Activated CD4-positive, alpha-beta T cell treated with anti-CD3 and anti-CD28 coated beads, Interleukin-2, amount 10 ng/mL, durations not matched to agents 7 days and 5 days (primary cell): ENCODE measurements at places on chromosomes 1 and 21. TPM values are rescaled to one million over a fixed set of nuclear protein-coding genes. Genes with fewer than 3 reads are reported as not detected.

Gene ZNF692
- total RNA-seq = 55.5 TPM

Gene IL22RA1
- total RNA-seq = not detected

Gene PRKAA2
- not detected for total RNA-seq

Gene HMCN1
- 0.07 TPM for total RNA-seq

Gene HSD3B2
- total RNA-seq = not detected

Gene ATP1A2
- not detected for total RNA-seq

Gene FALEC
- total RNA-seq = not detected

Gene RHOU
- total RNA-seq = 8.4 TPM

DNA sequence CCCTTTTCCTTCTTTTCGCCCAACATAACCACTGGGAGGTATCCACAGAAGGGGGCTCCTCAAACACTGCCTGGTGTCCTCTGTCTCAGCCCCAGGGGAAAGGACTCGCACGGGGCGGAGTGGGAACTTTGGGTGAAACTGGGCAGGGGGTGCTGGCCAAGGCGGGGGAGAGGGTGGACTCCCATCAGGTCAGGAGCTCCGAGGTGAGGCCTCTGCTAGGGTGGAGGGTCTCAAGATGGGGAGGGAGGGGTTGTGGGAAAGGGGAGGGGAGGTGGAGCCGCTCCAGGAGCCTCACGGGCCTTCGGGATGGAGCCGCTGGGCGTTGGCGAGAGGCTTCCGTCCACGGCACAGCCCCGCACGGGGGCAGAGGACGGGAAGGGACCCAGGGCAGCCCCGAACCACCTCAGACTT, 43.2 kb upstream of the POFUT2 start:
- H3K4me3 ChIP-seq = no peak overlapping the region
- H3K27ac ChIP-seq = no peak overlapping the region
- no peaks in the 10 kb centered on the region for H3K36me3 ChIP-seq
- DNase-seq = no peak
- H3K27me3 ChIP-seq = no peaks in the 10 kb centered on the region

DNA sequence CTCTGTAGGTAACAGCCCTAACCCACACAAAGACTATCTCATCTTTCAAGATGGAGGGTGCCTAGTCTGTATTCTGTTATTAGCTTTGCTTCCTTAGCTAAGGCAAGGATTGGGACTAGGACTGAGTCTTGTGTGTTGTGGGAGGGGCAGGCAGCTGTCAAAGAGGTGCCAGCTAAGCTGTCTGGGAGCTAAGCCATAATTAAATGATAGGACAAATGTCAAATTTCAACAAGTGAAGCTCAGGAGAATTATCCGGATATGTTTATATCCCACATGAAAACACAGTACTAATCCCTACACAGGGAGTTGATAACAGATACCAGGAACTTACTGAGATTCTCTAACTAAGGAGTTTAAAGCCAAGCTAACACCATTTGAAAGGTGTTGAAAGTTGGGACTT, 70.5 kb upstream of the NGF start:
- H3K36me3 ChIP-seq = no peaks in the 10 kb centered on the region
- no peaks in the 10 kb centered on the region for H3K4me1 ChIP-seq
- no peak for DNase-seq
- no peak overlapping the region for H3K4me3 ChIP-seq

GRCh38 chr1:110798691-110799256, 74.2 kb upstream of the CD53 start:
- H3K27ac ChIP-seq = no peak overlapping the region
- H3K36me3 ChIP-seq = peaks cover 2% of the 10 kb centered on the region
- no peak overlapping the region for H3K4me3 ChIP-seq
- no peaks in the 10 kb centered on the region for H3K27me3 ChIP-seq
- no peak for DNase-seq

DNA sequence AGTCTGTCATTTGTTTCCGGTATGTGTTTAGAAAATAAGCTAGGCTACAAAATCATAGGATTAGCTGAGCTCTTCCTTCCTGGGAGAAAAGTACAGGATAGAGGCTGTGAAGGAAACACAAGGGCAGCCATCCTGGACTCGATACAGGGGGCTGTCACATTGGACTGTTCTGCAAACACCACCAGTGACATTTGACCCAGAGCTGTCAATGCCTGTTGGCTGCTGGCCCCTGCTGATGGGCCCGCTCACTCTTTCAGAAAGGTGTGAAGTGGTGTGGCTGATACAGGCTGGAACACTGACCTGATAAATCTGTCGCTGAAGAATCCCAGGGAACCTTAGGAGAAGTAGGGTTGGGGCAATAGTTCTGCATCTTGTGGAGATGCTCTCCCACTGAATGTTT, 183.1 kb downstream of the RHOU start:
- H3K27ac ChIP-seq = no peak overlapping the region
- H3K27me3 ChIP-seq = no peaks in the 10 kb centered on the region

- peak; percentile 67 for DNase-seq
- H3K36me3 ChIP-seq = peaks cover 93% of the 10 kb centered on the region
- H3K4me3 ChIP-seq = peak overlapping the region; percentile 96
- H3K4me1 ChIP-seq = peaks cover 74% of the 10 kb centered on the region
- H3K27ac ChIP-seq = peak overlapping the region; percentile 76
- H3K27me3 ChIP-seq = no peaks in the 10 kb centered on the region
Measured at GRCh38 chr1:8873506-8874229, 4.8 kb downstream of the ENO1 start.

DNA sequence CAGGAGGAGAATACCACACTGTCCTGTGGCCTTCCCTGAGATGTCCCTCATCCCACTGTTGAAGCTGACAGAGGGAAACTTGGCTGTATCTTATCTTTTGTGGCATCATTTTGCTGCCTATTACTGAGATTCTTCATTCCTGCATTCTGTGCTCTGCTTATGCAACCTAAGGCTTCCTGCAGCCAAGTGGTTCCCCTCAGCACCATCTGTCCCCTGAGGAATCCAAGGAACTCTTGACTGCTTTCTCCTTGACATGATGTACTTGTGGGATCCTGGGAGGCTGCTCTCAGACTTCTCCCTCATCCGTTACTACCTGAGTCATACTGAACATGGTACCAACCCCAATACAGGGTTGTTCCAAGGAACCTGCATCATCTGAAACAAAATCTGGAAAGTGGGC, 21.1 kb upstream of the RIMKLA start:
- H3K4me3 ChIP-seq = no peak overlapping the region
- H3K27ac ChIP-seq = no peak overlapping the region
- H3K36me3 ChIP-seq = no peaks in the 10 kb centered on the region
- H3K27me3 ChIP-seq = peaks cover 13% of the 10 kb centered on the region
- H3K4me1 ChIP-seq = no peaks in the 10 kb centered on the region

DNA sequence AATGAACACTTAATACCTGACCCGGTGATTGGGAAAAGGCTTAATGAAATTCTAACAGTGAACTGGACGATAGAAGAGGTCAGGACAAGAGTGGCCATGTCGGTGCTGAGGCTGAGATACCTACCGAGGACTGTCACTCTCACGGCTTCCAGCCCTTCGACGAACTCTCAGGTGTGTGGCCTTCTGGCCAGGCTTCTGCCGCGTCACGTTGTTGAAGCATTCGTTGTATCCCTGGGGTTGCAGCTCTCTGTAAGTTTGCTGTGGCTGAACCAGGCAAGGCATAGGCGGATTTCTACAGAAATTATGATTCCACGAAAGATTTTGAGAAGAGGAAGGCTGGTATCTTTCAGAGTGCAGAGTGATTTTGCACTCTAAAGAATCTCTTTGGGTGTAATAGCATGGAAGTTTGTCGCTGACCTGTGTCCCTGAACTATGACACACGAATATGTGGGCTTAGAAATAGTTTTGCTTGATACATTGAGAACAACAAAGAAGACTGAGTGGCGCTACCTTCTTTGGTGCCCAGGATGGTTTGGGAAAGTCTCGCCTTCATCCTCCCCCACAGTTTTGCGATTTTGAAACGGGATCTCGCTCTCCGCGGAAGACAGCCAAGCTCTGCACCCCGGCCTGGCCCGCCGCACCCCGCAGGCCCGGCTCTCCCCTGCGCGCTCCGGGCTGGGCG, 403 bp upstream of the EPHX4 start:
- peaks cover 18% of the 10 kb centered on the region for H3K27me3 ChIP-seq
- no peak for DNase-seq
- H3K4me3 ChIP-seq = peak overlapping the region; percentile 47
- peaks cover 14% of the 10 kb centered on the region for H3K4me1 ChIP-seq
- no peak overlapping the region for H3K27ac ChIP-seq
- peaks cover 2% of the 10 kb centered on the region for H3K36me3 ChIP-seq

DNA sequence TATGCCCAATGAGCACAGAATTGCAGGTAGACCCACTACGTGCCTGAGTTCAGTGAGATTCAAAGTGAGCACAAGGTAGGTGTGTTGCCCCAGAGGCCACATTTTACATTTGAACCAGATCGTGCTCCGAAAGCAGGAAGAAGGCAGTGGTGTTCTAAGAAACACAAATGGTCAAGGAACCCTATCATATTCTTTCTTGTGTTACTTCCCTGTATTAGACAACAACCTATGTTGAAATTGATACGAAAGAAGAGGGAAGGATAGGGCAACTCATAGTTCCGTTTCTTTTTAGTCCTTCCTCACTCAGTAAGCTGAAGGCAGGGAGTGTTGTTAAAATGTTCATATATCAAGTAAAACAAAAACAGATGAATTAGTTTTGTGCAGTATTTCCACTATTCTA, 33.9 kb downstream of the OLFML2B start:
- no peak overlapping the region for H3K27ac ChIP-seq
- H3K27me3 ChIP-seq = no peaks in the 10 kb centered on the region
- H3K4me1 ChIP-seq = no peaks in the 10 kb centered on the region
- H3K4me3 ChIP-seq = no peak overlapping the region
- no peak for DNase-seq

DNA sequence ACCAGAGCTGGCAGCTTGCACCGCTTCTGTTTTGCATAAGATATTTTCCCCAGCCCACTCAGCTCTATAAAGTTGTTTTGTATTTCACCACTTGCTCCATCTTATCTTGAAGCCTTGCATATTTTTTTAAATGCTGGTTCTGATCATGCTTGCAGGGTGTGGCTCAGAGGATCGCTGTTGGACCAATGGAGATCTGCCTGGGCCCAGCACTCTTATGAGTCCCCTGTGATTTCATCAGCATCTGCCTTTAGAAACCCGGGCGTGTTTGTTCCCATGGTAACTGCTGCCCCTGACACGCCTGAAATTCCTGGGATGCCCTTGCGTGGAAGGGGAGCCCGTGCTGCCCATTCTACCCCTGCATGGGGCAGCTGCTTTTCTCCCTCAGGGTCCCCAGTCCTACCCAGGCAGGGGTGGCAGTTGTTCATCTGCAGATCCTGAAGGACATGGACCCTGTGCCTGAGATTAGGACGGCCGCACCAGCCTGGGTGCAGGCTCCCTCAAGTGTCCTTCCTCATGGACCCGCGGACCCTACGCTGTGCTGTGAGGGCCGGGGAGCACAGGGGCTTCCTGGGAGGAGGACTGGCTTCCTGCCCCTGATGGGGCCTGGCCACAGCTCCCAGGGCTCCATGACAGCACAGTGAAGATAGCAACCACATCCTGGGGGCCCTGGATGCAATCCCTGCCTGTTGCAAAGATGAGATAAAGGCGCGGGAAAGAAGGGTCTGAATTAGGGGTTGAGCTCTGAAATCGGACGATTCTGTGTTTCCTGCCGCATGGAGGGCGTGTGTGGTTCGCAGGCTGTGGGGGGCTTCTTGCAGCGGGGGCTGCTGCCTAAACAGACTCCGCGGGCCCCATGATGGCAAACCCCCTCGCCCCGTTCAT, 226.5 kb downstream of the SDCCAG8 start:
- DNase-seq = no peak
- H3K36me3 ChIP-seq = no peaks in the 10 kb centered on the region

- DNase-seq = no peak
- no peak overlapping the region for H3K27ac ChIP-seq
- H3K4me3 ChIP-seq = no peak overlapping the region
- no peaks in the 10 kb centered on the region for H3K27me3 ChIP-seq
Measured at GRCh38 chr1:41073971-41074370, 52.4 kb upstream of the SLFNL1 start.

- DNase-seq = peak; percentile 4
- H3K27me3 ChIP-seq = peaks cover 30% of the 10 kb centered on the region
- H3K4me1 ChIP-seq = peaks cover 2% of the 10 kb centered on the region
- no peak overlapping the region for H3K27ac ChIP-seq
- no peaks in the 10 kb centered on the region for H3K36me3 ChIP-seq
Measured at GRCh38 chr1:160401487-160401805, 1.1 kb downstream of the VANGL2 start.

DNA sequence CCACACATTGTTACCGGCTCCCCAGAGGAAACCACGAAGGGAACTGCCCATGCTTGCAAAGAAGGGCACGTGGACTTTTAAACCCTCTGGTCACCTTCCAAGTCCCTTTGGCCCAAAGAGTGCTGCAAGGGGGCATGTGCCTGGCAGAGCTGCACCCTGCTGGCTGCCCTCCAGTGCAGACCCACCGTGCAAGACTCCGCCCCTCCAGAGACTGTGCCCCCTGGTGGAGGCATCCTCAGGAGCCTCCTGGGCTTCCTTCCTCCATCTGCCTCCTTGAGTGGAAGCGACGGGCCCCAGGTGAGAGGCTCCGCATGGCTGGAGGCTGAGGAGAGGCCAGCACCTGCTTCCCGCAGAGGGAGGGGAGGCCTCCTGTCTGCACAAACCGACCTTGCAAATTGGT, 100.6 kb downstream of the CRYAA start:
- no peak overlapping the region for H3K27ac ChIP-seq
- H3K4me1 ChIP-seq = no peaks in the 10 kb centered on the region
- peak; percentile 26 for DNase-seq
- no peak overlapping the region for H3K4me3 ChIP-seq

DNA sequence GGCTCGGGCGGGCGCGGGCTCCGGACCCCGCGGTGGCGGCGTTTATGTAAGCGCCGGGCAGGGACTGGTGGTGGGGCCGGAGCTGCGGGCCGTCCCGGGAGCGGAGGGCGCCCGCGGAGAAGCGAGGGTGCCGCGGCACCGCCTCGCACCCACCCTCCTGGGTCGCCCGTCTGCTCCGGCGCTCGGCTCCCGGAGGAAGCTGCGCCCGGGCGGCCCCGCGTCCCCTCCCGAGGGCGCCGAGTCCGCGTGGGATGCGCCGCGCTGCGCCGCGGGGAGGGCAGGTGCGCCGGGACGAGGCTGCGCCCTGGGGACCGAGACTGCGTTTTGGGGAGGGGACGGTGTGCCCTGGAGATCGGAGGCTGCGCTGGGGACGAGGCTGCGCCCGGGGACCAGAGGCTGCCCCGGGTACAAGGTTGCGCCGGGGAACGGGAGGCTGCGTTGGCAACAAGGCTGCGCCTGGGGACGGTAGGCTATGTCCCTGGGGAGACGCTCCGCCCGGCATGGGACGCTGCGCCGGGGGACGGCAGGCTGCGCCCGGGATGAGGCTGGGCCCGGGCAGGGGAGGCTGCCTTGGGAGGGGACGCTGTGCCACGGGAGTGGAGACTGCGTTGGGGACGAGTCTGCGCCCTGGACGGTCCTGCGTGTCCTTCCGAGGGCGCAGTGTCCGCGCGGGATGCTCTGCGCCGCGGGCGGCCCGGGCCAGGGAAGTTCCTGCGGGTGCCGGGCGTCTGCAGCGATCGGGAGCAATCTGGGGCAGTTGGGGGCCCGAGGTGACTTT, 627 bp downstream of the ADARB1 start:
- peak overlapping the region; percentile 83 for H3K4me3 ChIP-seq
- peaks cover 51% of the 10 kb centered on the region for H3K4me1 ChIP-seq
- peak overlapping the region; percentile 79 for H3K27ac ChIP-seq

- H3K36me3 ChIP-seq = peaks cover 12% of the 10 kb centered on the region
- no peaks in the 10 kb centered on the region for H3K27me3 ChIP-seq
- peak overlapping the region; percentile 54 for H3K27ac ChIP-seq
- DNase-seq = no peak
Measured at GRCh38 chr1:8463144-8463927, 145.4 kb downstream of the SLC45A1 start.
